Stimulated activated CD4-positive, alpha-beta T cell treated with anti-CD3 and anti-CD28 coated beads, TNF-alpha, amount 100 ng/mL, for 1 hour (primary cell): ENCODE measurements at places on chromosomes 3 and 15.

DNA sequence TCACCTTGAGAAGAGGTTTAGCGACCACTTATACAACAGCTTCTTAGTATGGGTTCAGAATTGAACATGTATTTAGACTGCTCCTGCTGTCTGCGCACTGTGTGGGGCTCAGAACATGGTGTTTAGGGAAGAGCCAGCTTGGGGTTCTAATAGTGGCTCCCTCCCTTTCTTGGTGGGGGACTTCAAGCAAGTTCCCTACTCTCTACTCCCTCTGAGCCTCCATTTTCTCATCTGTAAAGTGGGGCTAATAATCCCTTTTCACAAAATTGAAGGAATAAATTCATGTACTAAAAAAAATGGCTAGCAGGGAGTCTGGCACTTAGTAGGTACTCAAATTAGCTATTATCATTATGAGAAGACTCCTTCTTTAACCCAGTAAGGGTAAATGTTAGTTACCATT lies 97.5 kb upstream of the SPATA12 start:
- DNase-seq: no peak

- DNase-seq: no peak
Observed at GRCh38 chr15:39538936-39539335, 41.9 kb upstream of the THBS1 start.

DNA sequence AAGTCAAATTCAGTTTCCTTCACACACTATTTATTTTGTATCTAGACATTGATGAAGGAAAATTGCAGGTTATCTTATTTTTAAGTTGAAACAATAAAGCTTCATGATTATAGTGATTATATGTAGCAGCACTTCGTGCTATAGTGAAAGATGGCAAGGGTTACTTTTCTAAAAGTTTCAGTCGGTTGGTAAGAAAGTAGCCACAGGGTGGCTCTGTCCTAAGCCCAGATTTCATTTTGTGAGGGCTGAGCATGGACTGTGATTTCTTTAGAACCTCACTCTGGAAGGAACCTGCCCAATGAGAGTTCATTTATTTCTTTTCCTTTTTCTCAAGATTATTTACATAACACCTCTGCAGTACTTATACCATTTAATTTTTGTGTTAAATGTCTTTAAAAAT lies 66.5 kb downstream of the NME9 start:
- no peak for DNase-seq

GRCh38 chr15:89551550-89551949 lies 23.7 kb upstream of the TICRR start:
- no peak for DNase-seq

DNA sequence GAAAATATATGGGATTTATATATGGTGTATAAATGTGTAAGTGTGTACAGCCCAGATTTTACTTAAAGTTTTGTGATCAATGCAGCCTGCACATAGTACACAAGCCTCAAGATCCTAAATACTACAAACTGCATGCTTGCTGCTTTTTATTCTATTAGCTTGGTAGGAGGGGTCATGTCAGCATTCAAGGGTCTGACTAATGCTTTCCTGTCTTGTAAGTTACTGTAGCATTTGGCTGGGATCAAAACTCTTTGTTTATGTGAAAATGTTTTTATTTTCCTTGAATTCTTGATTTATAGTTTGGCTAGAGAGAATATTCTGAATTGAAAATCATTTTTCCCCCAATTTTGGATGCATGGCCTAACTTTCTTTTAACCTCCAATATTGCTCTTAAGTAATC lies 370.9 kb downstream of the NSUN3 start:
- no peak for DNase-seq

- no peak for DNase-seq
Observed at GRCh38 chr3:41710646-41711388, 251.1 kb downstream of the ULK4 start.

DNA sequence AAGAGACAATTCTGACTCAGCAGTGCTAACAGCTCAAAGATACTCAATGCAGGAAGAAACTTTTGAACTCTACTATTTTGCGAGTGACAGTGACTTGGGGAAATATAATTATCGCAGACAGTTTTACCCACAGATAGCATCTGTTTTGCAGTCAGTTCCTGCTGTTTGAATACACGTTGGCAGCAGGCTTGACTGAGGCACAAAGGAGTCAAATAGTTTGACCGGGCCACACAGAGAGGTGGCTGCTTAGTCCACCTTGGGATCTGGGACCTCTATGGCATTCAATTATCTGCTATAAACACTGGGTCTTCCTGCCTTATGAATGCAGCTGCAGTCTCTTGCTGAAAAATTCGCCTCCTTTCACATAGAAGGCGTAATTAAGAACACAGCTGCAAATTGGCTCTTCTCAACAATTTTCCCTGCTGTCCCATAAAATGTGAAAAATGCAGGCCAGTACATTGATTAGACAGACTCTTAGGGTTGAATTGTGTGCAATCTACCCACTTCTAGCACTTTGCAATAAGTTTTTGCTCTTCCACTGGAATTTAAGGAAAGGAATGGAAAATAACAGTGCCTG lies 56.5 kb downstream of the OTOL1 start:
- no peak for DNase-seq

DNA sequence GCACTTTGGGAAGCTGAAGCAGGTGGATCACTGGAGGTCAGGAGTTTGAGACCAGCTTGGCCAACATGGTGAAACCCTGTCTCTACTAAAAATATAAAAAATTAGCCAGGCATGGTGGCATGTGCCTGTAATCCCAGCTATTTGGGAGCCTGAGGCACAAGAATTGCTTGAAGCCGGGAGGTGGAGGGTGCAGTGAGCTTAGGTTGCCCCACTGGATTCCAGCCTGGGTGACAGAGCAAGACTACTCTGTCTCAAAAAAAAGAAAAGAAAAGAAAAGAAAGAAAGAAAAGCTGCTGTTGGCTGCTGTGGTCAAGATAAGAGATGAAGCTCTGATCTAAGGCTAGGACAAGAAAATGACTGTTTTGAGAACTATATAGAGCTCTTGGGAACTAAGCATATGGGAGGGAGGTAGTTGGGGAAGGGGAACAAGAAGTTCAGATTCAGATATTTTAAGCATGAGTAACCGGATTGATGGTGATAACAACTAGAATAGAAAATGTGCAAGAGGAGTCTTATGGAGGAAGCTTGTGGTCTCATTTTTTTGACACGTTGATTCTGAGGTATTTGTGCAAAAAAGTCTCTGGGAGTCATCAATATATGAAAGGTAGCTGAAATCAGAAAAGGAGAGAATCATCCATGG lies 25.7 kb downstream of the DNAH12 start:
- no peak for DNase-seq

GRCh38 chr15:51303462-51303980 lies 34.9 kb downstream of the CYP19A1 start:
- no peak for DNase-seq

DNA sequence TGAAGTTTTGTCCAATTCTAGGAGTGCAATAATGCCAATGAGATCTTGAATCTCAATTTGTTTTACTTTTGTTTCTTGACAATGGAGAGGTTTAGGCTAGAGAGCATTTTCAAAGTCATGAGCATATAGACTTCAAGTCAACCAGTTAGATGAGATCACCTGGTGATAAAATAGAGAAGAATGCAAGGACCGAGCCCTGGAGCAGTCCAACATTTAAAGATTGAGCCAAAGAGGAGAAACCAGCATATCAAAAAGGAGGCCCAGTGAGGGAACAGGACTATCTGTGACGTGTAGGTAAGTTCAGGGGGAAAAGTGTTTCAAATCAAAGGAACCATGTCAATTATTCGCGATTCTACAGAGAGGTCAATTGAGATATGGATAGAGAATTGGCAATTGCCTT lies 1.7 kb upstream of the PIAS1 start:
- DNase-seq: no peak

GRCh38 chr3:197137751-197138150 lies 108.1 kb upstream of the MELTF start:
- no peak for DNase-seq

- no peak for DNase-seq
Observed at GRCh38 chr15:48433226-48433886, 102.1 kb downstream of the DUT start.
